ENCODE measurements at places on chromosomes 7 and 10.

GRCh38 chr7:121384265-121384664, 11.8 kb downstream of the FAM3C start:
- no peak for DNase-seq

DNA sequence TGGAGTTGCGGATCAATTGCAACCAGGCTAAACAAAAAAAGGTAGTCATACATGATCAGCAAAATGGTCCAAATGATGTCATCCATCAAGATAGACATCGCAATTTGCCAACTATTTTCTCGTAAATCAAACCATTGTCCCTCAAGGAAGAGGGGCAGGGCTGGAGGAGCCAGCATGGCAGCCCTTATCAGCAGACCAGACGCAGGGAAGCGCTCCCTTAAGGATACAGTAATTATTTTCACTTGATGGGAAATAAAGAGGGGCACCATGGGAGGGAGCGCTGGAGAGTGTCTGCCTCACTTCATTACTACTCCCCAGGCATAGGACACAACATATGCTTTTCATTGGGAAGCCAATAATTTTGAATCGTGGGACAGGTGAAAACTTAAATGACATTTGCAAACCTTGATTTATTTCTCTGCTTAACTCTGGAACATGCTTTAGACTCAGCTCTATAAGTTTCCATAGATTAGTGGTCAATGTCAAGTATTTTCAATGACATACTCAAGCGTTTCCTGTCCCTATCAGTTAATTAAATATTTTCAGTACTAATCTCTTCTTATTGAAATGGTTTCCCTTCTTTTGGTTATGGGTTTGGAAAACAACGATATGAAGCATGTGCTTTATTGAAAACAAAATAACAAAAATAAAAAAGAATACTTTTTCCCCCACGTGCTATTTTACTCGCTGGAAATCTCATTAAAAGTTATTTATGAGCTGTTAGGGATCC, 202.4 kb upstream of the HABP2 start:
- no peak for DNase-seq

DNA sequence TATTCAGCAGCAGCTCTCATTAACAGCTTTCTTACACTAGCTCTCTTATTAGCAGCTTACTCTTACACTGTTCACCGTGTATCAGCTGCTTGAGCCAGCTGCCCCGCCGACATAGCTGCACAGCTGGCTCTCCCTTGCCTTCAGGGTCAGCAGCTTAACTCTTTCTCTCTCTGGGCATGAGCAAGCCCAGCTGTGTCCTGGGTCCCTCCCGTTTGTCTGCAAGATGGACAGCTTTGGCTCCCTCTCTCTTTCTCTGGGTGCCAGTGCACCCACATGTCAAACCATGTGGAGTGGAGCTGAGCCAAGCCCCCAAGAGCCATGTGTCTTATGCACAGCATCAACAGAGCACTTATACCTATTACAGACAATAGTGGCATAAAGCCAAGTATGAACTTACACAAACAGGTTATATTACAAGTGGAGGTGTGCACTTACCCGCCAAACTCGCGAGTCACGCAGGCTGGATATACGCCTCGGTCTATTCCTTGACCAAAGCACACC, 35.7 kb upstream of the MTPAP start:
- DNase-seq: no peak

- DNase-seq: no peak
These were observed 80.8 kb downstream of the GPR26 start for GRCh38 chr10:123746942-123747341.

DNA sequence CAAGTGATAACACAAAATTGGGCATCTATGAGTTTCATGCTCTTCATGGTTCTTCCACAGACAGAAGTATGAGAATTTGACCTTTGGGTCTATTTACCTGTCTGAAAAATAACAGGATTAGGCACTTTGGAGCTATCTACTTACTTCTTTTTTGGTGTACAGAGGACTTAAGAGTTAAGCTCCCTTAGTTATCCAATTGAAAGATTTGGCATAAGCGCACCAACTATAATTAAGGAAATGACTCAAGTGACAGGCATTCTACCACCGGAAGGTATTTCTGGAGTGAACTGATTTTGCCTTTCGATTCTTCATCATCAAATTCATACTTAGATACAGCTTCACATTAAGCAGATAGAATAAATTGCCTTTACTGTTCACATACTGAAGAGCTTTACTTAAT, 43.9 kb downstream of the IFIT5 start:
- DNase-seq: no peak

DNA sequence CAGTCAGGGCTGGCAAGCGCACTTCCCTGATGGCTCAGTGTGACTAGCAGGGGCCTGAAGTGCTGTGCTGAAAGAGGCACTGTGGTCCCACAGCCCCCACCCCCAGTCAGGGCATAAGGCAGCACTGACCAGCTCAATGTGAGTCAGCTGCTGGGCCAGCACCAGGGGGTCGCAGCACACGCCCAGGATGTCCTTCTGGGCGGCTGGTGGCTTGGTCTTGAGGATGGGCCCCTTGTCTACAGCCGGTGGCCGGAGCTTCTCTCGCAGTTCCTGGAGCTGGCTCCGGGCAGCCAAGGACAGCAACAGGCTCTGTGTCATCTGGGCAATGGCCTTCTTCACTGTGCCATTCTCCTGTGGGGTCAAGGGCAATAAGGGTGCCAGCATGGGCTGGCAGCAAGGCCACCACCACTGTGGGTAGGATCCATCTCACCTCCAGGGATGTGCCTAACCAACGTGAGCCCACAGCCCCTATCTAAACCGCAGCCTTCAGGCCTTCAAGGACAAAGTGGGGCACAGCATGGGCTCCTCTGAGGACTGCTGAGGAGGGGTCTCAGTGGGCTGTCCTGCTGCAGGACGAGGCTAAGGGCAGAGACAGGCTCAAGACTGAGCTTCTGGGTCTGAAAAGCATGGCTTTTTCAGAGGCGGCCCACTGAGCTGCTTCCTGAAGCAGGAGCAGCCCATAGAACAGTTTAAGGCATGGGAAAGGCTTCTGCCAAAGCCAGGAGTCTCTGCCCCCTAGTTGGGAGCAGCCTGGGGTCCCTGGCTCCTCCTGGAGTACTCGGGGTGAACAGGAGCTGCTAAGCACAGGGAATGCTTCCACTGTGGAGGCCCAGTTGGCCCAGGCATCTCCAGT, 62.5 kb downstream of the CSGALNACT2 start:
- no peak for DNase-seq

- DNase-seq: no peak
These were observed 292.4 kb upstream of the NFE2L3 start for GRCh38 chr7:25859412-25860274.

Data from CD4-positive, alpha-beta T cell treated with Interferon gamma for 1 hour (primary cell).